ENCODE measurements at places on chromosomes 3 and 15.

GRCh38 chr3:71152892-71153265, 430.6 kb downstream of the FOXP1 start:
- DNase-seq = no peak

GRCh38 chr3:167675848-167676247, 22.1 kb upstream of the WDR49 start:
- no peak for DNase-seq

DNA sequence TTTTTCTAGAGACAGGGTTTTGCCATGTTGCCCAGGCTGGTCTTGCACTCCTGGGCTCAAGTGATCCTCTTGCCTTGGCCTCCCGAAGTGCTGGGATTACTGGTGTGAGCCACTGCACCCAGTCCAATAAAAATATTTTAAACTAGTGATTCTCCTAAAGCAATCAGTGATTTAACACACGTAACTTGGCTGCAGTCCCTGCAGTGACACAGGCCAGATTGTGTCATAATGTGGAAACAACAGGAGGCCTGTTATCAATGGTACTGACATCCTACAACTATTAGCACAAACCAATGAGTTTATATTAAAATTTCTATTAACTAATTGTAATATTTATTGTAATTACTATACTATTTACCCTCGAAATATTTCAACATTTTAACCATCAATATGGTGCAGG, 1.6 kb upstream of the SEC61A1 start:
- DNase-seq = no peak

- DNase-seq = no peak
Measured at GRCh38 chr3:100640633-100641032, 31.2 kb downstream of the ADGRG7 start.

- DNase-seq = no peak
Measured at GRCh38 chr3:194471863-194472262, 14.9 kb downstream of the ATP13A3 start.

GRCh38 chr3:107387555-107387954, 10.3 kb downstream of the CCDC54 start:
- DNase-seq = no peak

DNA sequence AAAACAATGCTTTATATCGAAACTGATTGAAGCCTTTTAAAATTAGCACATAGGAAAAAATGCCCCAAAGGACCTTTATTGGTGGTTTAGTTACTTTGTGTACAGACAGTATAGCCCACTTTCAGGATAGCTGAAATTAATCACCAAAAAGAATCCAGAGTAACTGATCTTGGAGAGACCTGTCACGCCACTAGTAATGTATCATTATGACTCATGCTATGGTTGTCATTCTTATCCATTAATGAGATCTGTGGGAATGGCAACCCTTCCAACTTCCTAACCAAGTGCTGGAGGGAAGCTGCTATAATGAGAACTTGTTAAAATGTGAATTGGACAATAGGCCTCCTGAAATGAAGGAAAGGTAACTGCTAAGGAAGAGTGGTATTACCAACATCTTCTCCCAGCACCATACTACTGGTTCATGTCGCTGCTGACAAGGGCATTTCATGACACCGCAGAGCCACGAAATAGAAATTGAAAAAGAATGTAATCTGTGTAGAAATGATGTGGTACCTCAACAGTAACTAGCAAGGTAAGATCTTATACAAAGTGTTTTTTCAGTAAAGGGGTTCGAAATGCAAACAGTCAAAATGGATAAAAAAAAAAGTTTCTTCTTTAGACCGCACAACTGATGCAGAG, 7.1 kb upstream of the EMC4 start:
- no peak for DNase-seq

DNA sequence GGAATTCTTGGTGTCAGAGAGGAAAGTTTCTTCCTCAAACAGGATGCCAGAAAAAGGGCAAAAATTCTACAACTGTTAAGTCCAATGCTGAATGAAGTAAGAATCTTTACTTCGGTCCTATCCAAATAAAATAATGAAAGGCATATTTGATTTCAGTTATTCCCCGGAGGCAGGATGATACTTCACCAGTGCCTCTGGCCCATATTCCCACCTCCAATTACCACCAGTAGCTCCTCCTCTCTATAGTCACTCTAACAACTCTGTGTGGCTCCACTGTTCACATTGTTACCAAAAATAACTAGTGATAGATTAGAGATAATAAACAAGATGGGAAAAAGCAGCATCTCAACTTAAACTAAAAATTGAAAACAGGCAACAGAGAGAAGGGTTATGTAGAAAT, 20.7 kb downstream of the MAP1A start:
- DNase-seq = no peak

DNA sequence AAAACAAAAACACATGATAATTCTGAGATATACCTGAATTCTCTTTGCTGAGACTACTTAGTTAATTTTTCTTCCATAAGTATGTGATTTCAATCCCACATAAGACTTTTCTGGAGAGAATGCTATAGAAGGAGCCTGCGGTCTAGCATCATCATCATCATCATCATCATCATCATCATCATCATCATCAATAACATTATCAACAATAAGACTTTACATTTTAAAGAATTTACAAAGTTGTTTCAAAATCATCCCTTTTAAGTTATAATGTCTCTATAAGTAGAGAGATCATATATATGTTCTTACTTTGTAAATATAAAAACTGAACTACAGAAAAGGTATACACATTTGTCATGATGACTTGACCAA, 965.3 kb downstream of the ROBO1 start:
- DNase-seq = no peak

DNA sequence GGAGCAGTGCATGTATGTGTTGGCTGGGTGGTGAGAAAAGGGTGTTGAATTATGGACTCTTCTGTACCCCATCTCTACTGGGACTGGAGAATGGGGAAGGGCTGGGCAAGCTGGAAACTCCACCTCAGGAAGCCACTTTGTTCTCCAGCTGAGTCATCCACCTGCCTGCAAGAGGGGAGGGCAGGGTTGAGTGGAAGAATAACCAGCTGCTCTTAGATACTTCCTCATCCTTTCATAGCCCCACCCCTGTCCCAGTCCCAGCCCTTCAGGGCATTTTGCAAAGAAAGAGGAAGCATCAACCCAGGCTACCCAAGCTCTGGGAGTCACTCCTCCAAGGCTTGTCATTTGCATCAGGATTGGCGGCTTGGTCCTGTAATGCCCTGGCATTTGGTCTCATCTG, 33.1 kb downstream of the RAB11A start:
- DNase-seq = no peak

DNA sequence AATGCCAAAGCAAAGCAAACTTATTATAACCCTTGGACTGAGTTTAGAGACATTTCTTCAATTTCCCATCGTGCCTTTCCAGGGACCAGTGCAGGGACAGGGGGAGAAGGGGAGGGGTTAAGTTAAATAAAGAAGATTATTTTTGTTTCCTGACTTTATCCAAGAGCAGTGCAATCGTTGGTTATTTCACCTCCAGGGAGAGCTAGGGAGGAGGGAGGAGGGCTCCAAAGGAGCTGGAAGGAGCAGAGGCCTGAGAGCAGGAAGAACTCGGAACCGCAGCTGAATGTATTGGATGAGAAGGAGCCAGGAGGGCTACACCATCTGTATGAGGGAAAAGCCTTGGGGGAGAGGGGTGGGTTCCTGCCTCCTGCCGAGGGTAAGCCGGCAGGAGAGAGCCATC, 20.7 kb downstream of the HAPLN3 start:
- DNase-seq = no peak

DNA sequence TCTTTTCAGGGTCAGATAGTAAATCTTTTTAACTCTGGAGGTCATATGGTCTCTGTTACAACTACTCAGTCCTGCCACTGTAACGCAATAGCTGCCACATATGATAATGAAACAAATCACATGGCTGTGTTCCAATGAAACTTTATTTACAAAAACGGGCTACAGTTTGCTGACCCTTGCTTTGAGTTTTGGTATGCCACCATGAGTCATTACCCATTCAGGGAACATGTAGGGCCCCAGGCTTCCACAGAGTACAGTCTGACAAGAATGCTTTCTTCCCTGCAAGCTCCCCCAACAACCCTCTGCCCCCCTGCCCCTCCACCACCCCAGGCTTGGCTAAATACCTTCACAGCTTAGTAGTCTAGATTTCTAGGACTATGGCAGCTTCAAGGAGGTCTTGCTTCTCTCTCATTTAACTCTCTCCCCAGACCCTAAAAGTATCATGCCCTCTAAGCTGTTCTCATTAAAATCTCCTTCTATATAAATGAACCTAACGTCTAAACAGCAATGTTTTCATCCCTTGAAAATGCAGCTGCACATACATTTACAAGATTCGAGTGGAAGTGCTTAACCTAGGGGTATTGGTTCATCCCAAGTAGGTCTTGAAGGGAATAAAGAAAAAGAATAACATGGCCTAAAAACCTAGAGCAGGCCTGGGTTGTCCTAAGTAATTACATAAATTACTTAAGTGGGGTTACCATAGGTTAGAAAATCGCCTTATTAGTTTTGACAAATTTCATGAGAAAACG, 117.8 kb upstream of the PRICKLE2 start:
- DNase-seq = no peak

- no peak for DNase-seq
Measured at GRCh38 chr3:65666448-65667091, 372.1 kb downstream of the MAGI1 start.

DNA sequence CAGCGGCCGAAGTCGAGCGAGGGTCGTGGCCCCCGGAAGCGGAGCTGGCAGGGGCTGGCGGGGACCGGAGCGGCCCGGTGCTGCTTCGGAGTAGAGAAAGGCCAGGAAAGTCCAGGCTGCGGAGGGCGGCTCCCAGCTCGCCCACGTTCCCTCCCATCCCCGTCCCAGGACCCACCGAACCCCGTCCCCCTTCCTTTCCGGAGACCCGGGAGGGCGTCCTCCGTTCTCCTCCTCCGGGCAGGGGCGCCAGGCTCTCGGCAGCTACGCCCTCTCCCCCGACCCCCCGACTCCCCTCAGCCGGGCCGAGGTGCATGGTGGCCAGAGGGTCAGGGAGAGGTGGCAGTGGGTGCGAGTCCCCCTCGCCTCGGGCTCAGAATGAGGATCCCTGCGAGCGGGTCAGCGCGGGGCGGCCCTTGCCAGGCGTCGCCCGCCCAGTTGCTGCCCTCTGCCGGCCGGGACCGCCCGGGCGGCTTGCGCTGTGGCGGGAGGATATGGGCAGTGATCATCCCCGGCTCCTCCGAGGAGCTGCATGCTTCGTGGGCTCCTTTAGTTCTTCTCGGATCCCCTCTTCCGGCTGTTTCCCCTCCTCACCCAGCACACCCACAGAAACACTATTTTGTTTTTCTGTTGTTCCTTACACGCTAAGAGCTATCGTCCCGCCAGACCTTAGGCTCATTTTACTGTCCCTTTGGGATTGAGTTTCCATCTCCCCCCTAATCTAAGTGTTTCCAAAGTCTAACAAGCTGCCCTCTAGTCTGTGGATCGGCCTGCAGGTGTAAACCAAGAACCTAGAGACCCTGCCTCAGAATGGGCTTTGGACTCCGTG, 744 bp upstream of the ALDH1A2 start:
- peak; percentile 29 for DNase-seq

GRCh38 chr3:22288756-22289155, 537.7 kb upstream of the ZNF385D start:
- DNase-seq = no peak

- no peak for DNase-seq
Measured at GRCh38 chr3:42795621-42796181, 8.6 kb downstream of the HIGD1A start.

GRCh38 chr3:124428372-124429128, 301.7 kb upstream of the UMPS start:
- DNase-seq = no peak

DNA sequence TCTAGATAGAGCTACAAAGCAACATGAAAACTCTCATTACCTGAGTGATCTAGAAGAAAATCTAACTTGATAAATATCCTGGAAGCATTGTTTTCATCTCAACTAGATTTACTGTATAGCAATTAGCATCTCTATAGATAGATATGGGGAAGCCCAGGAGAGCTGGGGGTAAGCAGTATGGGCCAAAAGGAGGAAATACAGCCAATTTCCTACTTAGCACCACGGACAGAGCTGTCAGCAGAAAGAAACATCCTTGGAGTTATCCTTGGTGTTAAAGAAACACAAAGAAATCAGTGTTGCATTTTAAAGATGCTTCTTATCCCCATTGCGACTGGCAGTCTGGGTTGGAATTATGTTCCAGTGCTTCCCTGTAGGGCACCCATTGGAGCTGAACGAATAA, 126.2 kb downstream of the TIGIT start:
- DNase-seq = no peak

GRCh38 chr3:65732051-65732935, 306.4 kb downstream of the MAGI1 start:
- no peak for DNase-seq

- DNase-seq = no peak
Measured at GRCh38 chr3:99502871-99503270, 135.5 kb upstream of the COL8A1 start.

GRCh38 chr3:126816298-126816697, 112.3 kb downstream of the CHCHD6 start:
- DNase-seq = no peak

GRCh38 chr3:186790261-186790981, 7.0 kb downstream of the EIF4A2 start:
- DNase-seq = no peak

- no peak for DNase-seq
Measured at GRCh38 chr3:129526121-129526900, 2.1 kb upstream of the RHO start.

DNA sequence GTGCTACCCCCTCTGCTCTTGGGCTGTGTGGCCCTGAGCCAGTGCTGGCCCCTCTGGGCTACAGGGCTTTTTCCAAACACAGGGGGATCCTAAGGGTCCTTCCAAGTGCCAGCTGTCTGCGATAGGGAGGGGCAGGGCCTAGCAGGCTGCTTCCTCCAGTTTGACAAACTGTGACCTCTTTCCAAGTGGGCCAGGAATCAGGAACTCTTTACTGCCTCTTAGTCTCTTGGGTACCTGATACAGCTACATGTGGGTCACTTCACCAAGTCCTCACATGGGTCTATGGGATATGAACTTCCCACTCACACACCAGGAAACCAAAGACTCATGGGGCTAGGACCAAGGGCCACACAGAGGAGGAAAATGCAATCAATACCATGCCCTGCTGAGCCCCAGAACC, 25.4 kb downstream of the SEC61A1 start:
- DNase-seq = no peak

- no peak for DNase-seq
Measured at GRCh38 chr3:56131974-56132590, 336.2 kb downstream of the ERC2 start.

DNA sequence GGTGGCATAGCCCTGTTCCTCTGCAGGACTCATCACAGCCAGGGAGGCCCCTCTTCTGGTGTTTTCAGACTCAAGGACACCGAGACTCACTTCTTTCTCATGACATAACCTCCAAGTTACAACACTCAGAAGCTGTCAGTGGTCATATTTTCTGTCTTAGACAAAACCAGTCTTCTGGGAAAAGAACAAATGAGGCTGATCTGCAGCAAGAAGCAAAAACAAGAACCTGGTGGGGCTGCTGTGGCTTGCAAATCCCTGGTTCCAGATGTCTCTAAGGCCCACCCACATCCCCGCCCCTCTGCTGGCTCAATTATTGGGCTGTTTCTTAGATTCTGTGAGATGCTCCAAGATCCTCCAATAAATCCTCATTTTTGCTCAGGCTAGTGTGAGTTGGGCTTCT, 16.6 kb upstream of the LOXL1 start:
- DNase-seq = no peak
